ENCODE measurements at places on chromosomes 2 and 18.

- no peak for DNase-seq
These were observed 1176.2 kb downstream of the SUCLG1 start for GRCh38 chr2:83282841-83283240.

DNA sequence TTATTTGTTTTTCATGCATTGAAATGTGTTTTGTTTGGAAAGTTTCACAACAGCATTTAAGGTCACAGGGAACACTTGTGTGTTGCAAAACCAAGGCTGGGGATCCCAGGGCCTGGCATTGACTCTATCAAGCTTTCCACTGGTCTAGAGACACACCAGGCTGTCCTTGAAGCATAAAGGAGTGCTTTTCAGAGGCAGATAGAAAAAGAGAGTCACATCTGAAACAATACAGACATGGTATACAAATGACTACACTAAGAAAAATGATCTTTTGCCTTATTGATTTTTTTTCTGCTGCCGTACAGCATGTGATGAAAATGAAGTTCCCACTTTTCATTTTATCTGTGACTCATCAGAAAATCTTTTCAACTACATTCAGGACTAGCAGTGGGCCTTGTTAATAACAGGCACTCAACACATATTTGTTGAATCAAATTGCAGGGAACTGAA, 61.9 kb upstream of the ZCCHC2 start:
- DNase-seq: no peak

GRCh38 chr18:50429207-50429948, 54.5 kb downstream of the SKA1 start:
- DNase-seq: no peak

- peak; percentile 43 for DNase-seq
These were observed 939 bp downstream of the DOCK10 start for GRCh38 chr2:225041207-225041850.

DNA sequence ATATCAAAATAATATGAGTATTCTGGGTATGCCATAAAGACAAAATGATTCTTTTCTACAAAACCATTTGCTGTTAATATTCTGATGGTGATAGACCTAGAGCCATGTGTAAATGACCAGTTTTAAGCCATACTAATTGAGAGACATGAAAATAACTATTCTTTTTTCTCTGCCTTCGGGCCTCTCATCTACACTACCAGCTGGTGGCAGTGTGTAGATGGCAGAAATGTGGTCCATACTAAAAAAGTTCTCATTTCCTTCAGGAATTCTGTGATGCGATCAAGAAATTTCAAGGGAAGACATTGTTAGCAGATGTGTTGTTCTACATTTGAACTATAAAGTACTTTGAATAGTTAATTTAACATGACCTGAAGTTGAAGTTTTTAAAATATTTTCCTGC, 485.2 kb downstream of the TRIB2 start:
- no peak for DNase-seq

DNA sequence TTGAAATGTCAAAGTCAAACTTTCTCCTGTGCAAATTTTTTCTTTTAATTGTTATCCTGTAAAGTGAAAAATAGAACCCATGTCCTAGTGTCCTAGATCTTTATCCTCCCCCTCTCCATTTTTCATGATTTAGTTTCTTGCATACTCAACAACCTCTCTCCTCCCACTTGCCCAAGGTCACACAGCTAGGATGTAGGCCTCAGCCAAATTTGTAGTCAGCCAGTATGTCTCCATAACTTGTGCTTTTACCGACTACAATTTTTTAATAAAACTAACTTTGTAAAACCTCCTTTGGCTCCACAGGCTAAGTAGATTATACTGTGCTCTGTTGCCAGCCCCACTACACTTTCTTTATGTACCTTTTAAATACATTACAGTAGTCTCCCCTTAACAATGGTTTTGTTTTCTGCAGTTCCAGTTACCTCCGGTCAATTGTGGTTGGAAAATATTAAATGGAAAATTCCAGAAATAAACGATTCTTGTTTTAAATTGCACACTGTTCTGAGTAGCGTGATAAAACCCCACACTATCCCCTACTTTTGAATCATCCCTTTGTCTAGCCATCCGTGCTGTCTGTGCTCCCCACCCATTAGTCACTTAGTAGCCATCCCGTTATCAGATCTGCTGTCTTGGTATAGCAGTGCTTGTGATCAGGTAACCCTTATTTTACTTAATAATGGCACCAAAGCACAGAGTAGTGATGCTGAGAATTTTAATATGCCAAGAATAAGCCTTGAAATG, 22.8 kb downstream of the GULP1 start:
- no peak for DNase-seq

GRCh38 chr2:8149985-8150539, 531.8 kb upstream of the ID2 start:
- no peak for DNase-seq

GRCh38 chr2:149679286-149679685, 91.7 kb upstream of the MMADHC start:
- no peak for DNase-seq

GRCh38 chr18:48659188-48660009, 120.6 kb downstream of the CTIF start:
- no peak for DNase-seq

DNA sequence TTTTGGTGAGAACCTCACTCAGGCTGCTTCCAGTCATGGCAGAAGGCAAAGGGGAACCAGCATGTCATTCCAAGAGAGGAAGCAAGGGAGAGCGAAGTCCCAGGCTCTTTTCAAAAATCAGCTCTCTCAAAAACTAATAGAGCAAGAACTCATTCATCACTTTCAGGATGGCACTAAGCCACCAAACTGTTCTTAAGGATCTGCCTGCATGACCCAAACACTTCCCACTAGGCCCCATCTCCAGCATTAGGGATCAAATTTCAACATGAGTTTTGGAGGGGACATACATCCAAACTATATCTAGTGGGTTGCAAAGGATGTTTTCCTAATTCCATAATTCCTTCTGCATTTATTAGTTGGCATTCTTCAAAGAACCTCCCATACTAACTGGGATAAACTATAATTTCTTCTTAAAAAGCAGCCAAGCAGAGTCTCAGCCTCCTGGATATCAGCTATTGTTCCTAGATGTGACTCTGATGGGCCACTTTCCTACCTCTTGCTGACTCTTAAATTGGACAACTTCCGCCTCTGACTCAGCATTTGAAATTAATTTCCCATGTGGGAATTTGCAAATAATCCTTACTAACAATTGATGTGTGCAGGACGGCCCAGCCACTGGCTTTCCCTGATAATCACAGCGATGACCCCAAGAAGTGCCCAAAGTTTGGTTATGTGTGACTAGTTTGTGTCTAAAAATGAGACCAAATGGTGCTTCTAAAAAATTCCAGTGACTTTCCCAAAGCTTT, 5.5 kb upstream of the REV1 start:
- DNase-seq: no peak

GRCh38 chr2:2649109-2650072, 318.3 kb upstream of the MYT1L start:
- DNase-seq: no peak

GRCh38 chr2:195575879-195576401, 81.1 kb upstream of the SLC39A10 start:
- DNase-seq: no peak

DNA sequence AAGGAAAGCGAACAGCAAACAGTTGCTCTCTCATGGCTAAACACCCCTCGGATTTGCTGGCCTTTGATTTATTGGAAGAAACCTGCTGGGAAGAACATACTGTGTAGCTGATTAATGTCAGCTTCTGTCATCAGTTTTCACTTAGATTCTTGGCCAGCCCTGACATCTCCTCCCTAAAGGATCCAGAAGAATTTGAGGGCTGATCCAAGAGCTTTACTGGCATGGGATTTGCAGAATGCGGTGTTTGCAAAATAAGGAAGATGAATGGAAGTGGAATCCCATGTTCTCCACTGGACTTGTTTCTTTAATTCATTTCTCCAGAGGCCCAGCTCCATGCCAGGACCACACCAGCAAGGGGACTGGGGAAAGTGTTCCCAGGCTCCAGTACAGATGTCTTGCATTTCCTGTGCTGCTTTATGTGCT, 80.5 kb downstream of the RDH14 start:
- no peak for DNase-seq

DNA sequence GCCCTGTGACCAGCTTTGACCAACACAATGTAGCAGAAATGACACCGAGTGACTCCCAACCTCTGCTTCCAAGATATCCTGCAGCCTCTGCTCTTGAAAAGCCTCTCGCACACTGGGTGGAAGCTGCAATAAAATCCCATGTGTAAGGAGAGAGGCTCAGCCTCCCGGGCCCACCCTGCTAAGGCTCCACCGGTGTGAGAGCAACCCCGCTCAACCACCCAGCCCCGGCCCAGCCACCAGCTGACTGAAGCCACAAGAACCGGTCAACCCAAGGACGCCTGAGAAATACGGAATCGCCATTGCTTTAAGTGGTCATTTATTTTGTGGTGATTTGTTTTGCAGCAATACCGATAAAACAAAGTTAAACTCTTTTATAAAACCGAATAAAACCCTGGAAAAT, 452.8 kb upstream of the SMIM21 start:
- no peak for DNase-seq

DNA sequence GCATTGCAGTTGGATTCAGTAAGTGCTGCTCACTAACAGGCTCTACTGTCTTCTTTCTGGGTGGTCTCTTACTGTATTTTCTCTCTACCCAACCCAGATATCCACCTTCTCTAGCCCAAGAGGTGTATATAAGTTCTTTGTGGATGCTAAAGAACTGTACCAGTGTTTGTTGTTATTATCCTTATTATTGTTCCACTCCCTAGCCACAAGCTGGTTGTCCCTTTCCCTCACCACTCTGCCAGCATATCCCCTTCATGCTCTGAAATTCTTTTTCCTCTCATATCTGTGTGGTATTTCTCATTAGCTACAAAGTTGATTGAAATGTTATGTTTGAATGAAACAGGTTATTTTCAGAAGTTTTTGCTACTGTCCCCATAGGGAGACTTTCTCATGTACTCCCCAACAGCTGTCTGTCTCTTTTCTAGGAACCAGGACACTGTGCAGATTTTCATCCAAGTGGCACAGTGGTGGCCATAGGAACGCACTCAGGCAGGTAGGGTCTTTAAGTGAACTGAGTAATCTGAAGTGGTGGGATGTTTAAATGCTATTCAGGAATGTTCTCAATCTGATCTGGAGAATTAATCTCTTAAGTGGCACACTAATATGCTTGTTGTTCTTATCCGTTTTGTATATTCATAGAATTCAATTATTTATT, 56.8 kb downstream of the COX7A2L start:
- no peak for DNase-seq

DNA sequence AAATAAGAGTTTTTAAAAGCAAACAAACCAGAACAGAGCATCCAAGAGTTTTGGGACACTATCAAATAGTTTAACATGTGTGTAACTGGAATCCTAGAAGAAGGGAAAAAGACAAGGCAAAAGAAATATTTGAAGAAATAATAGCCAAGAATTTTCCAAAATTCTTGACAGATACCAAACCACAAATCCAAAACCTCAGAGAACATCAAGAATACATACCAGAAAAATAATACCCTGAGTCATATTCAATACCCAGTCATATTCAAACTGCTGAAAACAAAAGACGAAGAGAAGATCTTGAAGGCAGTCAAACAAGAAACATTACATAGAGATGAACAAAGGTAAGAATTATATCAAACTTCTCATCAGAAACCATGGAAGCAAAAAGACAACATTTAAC, 22.9 kb downstream of the INO80C start:
- no peak for DNase-seq

- no peak for DNase-seq
These were observed 9.6 kb upstream of the MMADHC start for GRCh38 chr2:149597050-149597667.

DNA sequence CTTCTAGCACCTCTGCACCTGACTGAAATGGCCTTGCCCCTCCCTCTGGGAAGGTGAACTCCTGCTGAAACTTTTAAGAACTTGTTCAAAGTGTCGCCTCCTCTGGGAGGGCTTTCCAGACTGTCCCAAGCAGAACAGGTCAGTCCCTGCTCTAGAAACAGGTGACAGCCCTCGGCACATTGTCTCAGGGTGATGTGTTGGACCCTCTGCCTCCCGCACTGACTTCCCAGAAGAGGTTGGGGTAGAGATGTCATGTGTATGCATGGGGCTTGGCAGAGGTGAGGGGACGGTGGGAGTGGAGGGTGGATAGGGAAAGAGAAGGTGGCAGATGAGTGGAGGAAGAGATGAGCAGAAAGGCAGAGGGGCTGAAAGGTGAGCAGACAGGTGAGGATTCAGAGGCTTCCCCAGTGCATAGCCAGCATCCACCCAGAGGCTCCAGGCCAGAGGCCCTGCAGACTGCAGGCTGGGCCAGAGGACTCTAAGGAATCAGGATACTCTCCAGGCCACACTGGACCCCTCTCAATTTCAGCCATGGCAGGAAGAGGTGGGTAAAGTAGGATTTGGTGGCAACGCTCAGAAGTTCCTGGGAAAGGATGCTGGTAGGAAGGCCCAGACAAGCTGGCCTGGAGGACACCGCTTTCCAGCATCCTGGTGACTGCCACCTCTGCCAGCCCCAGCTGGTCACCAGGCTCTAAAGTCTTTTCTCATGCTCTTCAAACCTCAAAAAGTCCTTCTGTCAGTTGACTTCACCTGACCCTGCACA, 24.8 kb upstream of the TNS1 start:
- no peak for DNase-seq

DNA sequence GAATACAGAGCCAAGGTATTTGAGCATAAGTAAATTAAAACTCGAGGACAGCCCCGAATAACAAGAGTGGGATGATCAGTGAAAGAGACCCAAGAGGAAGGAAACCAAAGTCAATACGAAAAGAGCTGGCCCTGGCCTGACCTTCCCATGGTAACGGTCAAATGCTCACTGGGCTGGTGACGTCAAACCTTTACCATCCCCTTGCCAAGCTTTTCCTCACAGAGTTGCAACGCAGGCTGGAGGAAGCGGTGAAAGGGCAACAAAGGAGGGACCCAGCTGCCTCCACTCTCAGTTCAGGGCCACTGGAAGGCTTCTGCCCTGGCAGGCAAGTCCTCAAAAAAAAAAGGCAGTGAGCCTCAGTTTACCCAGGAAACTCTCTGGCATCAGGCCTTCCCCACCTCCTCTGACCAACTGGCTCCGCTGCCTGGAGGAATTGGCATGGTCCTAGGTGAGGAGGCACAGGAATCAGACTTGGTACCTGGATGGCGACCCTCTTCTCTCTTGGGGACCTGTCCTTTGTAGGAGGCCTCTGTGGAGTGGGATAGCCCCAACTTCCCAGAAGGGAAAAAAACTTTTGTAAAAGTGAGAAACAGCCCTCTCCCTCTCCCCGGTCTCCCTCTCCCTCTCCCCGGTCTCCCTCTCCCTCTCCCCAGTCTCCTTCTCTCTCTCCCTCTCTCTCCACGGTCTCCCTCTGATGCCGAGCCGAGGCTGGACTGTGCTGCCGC, 212.4 kb downstream of the ANAPC1 start:
- no peak for DNase-seq

GRCh38 chr18:54335638-54336173, 22.0 kb downstream of the STARD6 start:
- DNase-seq: no peak

- DNase-seq: no peak
These were observed 23.7 kb downstream of the TIMM21 start for GRCh38 chr18:74171910-74172606.

DNA sequence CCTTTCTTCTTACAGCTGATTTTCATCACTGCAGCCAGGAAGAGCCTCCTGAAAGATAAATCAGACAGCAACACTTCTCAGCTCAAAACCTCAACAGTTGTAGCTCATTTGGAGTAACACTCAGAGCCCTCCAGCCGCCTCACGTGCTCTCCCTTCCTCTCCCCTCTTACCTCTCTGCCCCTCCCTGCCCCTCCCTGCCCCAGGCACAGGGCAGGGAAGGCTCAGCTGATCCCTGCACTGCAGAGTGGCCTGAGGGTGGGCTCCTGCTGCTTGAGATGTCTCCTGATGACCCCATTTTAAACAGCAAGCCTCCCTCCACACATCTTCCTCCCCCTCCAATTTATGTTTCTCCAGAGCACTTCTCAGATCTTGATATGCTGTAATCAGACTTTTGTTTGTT, 54.4 kb downstream of the SH3YL1 start:
- DNase-seq: no peak

GRCh38 chr2:160956243-160956802, 203.9 kb upstream of the TANK start:
- DNase-seq: no peak

Data from stimulated activated CD8-positive, alpha-beta memory T cell treated with anti-CD3 and anti-CD28 coated beads, Interleukin-12 subunit alpha, Interleukin-12 subunit beta, amount 100 ng/mL, for 1 hour (primary cell).